CD4-positive, CD25-positive, alpha-beta regulatory T cell (primary cell): ENCODE measurements at places on chromosomes 16 and 17. TPM values are rescaled to one million over a fixed set of nuclear protein-coding genes. Genes with fewer than 3 reads are reported as not detected.

The ARRB2 gene
- 37.5 TPM for polyA plus RNA-seq

The SPNS3 gene
- 7.6 TPM for polyA plus RNA-seq

The CARD14 gene
- 0.12 TPM for polyA plus RNA-seq

The NPIPA1 gene
- 1.3 TPM for polyA plus RNA-seq

The SLC16A6 gene
- polyA plus RNA-seq, result 3.0 TPM

The TP53TG3C gene
- not detected for polyA plus RNA-seq

The ACE gene
- polyA plus RNA-seq, result not detected

The PYDC1 gene
- polyA plus RNA-seq, result not detected

The ASB16 gene
- 0.16 TPM for polyA plus RNA-seq

The PIK3R5 gene
- polyA plus RNA-seq, result 34.8 TPM

The GPR142 gene
- polyA plus RNA-seq, result not detected

The SHISA9 gene
- polyA plus RNA-seq, result not detected

The AATK gene
- polyA plus RNA-seq, result not detected

The TMEM88 gene
- not detected for polyA plus RNA-seq

The KLHL10 gene
- polyA plus RNA-seq, result 0.25 TPM

The SMIM5 gene
- 0.07 TPM for polyA plus RNA-seq

The KRT20 gene
- polyA plus RNA-seq, result not detected

The OR4D1 gene
- polyA plus RNA-seq, result 0.54 TPM

The G6PC1 gene
- polyA plus RNA-seq, result not detected

The FNDC8 gene
- not detected for polyA plus RNA-seq

The RAB11FIP4 gene
- polyA plus RNA-seq, result 23.6 TPM

The STAC2 gene
- not detected for polyA plus RNA-seq

The SRL gene
- polyA plus RNA-seq, result not detected
